ENCODE measurements at places on chromosomes 6 and 20.

DNA sequence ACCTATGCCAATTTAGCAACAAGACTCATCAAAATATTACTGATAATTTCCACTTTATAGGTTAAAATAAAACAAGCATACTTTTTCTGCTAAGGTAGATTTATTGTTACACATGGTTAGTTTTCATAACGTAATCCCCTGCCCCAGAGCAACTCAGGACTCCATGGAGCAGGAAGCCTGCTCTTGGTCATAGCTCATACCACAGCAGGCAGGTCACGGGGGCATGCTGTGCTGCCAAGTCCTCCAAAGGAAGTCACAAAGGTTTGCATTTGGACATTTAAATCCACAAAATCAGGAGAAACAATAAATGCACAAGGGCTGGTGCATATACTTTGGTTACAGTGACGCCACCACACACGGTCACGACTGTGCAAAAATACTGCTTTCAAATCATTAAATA, 12.5 kb downstream of the GZF1 start:
- DNase-seq = no peak

DNA sequence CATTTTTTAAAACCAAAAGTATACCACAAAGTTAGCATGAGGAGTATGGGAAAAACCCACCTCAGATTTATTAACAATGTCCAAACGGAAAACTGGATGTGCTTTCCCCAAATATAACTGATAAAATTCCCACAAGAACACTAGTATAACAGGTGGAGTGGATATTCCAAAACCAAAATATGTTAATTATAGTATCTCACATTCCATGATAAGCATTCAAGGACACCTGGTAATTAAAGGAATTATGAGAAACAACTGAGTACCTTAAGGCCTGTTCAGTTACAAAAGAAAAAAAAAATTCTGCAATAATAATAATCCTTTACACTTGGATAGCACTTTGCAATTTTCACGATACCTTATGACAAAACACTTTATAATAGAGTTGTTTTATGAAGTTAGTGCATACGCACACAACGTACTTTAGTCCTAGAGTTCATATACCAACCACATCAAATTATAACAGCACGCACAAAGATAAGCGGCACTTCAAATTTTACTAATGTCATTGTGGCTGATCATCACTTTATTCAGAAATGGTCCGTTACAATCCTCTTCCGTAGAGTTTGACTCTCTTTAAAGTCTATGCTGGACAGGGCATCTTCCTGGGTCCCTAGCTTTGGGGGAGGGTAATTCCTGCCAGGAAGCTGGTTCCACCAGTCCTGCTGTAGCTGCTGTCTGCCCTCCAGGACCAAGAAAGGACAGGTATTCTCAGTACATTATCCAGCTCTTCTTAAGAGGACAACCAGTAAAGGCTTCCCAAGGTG, 1.7 kb downstream of the CDK19 start:
- DNase-seq = no peak

DNA sequence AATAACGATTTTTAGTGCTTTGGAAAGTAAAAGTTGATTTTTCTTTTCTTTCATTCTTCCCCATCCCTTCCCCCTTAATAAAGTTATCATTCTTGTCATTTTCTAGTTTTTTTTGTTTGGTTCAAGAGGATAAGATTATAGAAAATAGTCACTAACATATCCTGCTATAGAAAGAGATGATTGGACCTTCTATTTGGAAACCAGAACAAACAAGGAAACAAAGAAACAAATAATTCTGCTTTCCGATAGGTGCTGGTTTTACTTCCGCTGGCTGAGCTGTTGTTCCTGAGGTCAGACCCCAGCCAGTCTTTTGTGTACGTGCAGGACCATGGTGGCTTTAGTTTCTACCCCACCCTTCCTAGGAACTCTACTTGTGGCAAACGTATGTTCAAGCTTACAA, at the start of gene CDH26:
TSS of gene CDH26 (plus strand) at position 301 of the 400 bp plus-strand sequence. CDS start 304 bp downstream, outside the sequence.
- no peak for DNase-seq

- no peak for DNase-seq
Observed at GRCh38 chr6:111746983-111747382, 126.3 kb downstream of the FYN start.

DNA sequence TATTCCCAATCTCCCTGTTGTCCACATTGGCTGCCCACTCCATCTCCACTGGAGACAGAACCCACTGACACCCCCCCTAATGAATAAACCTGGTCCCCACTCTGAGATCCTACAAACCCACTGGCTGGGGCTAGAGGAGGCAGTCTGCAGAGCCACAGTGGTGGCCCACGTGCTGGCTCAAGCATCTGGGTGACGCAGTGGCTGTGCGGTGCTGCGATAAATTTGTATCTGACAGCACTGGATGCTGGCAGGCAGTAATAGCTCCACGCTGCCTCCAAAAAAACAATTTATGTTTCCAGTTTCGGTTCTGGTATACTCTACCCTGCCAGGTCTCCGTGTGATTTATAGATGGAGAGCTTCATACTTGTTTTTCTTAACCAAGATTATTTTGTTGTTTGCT, 87.1 kb upstream of the SYNDIG1 start:
- peak; percentile 45 for DNase-seq

DNA sequence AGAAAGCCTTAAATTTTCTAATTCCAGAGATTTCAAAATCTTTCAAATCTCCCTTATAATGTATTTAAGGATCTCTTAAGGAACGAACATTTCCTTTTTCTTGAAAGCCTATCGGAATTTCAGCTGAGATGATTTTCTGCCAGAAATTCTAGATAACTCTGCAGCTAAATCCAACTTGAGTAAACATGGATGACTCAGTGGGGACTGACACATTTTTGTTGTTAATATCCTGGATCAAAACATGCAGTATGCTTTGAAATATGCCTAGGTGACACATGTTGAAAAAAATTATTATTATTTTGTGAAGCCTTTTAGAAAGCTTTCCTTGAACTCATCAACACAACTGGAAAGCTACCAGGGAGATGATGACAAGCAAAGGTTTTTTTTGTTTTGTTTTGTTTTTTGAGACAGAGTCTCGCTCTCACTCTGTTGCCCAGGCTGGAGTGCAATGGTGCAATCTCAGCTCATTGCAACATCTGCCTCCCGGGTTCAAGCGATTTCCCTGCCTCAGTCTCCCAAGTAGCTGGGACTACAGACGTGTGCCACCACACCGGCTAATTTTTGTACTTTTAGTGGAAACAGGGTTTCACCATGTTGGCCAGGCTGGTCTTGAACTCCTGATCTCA, 140.1 kb upstream of the SNX9 start:
- no peak for DNase-seq

Data from NCI-H446 (cell line).